Skin of body (tissue), 3 donors: ENCODE measurements at places on chromosomes 16 and 17.

GRCh38 chr17:34850023-34850422 lies 111.2 kb downstream of the CCT6B start:
- no peak for DNase-seq

GRCh38 chr17:2937331-2938003 lies 125.9 kb downstream of the OR1D5 start:
- no peak for DNase-seq

DNA sequence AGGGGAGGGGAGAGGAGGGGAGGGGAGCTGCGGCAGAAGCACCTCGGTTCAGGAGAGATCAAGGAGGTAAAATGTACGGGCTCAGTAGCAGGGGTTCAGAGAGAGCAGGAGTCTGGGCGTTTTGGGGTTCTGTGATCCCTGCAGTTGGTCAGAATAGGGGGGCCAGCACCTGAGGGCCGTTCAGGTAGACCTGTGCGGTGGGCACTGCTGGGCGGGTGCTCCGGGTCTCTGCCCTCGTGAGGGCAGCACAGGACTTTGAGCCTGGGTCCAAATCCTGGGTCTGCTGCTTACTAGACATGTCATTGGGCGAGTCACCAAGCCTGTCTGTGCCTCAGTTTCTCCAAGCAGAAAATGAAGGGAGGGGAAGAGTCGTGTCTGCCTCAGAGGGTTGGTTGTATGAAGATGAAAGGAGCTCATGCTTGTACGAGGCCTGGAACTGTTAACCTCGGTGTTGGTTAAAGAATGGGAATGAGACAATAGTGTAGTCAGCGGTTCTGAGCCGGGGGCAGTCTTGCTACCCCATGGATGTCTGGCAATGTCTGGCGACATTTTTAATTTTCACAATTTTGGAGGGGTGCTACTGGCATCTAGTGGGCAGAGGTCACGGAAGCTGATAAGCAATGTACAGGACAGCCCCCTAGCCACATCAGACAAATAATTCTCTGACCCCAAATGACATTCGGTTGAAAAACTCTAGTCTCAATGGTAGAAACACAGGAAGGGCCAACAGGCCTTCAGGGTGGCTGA lies 35.4 kb downstream of the OR1D5 start:
- DNase-seq = no peak

- DNase-seq = no peak
Observed at GRCh38 chr17:13835151-13835550, 233.4 kb upstream of the HS3ST3A1 start.

DNA sequence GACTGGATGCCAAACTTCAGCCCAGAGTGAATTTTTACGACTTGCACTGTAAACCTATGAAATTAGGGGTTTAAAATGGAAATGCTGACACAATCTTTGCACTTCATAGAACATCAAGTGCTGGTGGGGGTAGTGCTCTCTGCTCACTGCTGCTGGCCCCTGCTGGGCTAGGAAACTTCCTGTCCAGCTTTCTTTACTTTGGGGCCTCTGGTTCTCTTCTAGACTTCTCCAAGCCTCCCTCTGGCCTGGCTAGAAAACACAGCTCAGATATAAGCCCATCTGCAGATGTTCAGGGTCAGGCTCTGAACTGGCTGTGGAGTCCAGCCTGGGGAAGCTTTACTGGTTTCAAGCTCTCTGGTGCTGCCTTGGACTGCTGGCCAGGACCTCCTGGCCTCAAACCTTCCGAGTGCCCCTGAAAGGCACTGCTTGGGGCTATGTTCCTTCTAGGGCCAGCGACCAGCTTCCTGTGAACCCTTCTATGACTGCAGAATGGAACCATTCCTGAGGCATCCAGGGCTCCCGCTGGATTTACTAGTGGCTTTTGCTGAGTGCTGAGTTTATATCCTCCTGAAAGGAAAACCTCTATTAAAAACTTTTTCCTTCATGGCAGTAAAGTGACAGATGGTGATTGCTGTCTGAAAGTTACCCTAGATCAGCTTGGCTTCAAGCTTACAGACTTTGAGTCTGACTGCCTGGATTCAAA lies 59.4 kb downstream of the TBX4 start:
- no peak for DNase-seq

GRCh38 chr16:50440531-50440930 lies 71.7 kb upstream of the BRD7 start:
- no peak for DNase-seq

GRCh38 chr16:57061084-57061905 lies 31.1 kb upstream of the CPNE2 start:
- no peak for DNase-seq
